Choroid plexus epithelial cell (primary cell): ENCODE measurements at places on chromosomes 4 and X.

GRCh38 chr4:81499840-81500239 is 28.1 kb upstream of the RASGEF1B start:
- DNase-seq = no peak

DNA sequence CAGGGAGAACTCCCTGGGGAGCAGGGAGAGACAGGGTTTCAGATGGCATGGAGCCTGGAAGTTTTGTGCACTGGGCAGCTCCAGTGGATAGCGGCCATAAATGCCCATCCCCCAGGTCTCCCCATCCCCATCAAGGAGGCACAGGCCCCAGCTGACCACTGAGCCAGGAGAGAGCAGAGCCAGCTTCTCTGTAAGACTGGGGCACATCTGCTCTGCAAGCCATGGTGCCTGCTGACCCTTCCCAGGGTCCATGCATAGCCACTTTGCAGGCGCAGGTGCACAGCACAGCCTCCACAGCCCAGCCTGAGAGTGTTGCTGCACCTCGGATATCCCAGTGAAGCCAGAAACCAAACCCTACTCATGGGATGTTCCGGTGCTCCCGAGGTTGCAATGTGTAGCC is 206.3 kb upstream of the SPANXN4 start:
- no peak for DNase-seq

GRCh38 chr4:11341337-11342043 is 87.2 kb downstream of the HS3ST1 start:
- no peak for DNase-seq

DNA sequence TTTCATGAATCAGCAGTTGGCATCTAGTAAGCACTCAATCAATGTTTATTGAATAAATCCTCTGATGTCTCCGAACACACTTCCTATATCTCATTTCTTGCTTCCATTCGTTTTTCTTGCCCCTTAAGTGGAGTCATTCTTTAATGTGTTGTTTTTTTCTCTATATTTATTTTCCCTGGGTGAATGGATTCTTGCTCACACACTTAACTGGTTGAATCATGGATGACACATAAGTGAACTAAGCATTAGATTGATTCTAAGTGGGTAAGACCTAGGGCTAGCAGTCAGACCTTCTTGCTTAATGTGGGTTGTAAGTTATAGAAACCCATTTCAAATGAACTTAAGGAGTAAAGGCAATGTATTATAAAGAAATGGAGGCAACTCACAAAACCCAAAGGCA is 111.1 kb downstream of the RTL3 start:
- peak; percentile 5 for DNase-seq

DNA sequence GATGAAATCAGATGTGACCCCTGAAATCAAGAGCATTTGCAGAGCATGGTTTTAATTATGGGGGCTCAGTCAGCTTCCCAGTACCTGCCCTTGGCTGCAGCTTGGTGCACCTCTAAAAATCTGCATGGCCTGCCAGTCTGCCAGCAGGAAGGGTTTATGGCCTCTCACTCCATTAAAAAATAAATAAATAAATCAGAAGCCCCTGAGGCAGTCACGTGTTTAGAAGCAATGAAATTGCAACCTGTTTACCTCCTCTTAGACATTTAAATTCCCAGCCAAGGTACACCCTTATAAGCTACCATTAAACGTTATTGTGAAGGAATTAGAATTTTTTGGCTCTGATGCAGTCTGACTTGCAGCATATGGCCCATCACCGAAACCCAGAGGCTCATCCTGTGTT is 114.0 kb upstream of the LDB2 start:
- no peak for DNase-seq

DNA sequence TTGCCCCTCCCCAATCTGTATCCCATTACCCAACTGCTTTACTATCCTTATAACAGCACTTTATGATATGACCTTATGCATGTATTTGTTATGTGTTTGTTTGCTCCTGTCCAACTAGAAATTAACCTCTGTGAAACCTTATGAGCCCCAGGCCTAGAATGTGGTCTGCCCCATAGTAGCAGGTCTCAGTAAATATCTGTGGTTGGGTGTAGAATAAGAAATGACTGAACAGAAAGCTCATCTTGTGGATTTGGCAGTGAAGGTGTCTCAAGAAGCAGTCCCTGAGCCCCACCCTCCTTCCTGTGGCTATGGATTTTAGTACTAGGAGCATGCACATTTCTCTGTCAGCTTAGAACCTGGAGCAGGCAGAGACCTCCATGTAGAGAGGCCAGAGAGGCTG is 229.0 kb upstream of the LCORL start:
- no peak for DNase-seq

DNA sequence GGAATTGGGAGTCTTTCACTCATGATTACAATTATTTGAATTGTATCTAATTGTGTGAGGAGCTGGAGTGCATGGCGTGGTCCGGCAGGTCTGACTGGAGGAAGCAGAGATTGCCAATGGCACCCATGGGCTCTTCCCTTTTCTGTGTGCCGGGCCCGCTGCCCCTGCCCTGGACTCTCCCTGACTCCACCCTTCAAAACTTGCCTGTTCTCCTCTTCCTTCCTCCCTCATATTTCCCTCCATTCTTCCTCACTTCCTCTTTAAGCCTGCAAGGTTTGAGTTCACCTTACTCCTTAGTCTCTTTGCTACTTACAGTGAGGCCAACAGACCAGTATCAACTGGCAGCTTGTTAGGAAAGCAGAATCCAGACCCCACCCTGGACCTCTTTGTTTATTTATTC is 6.5 kb upstream of the STBD1 start:
- no peak for DNase-seq
